Breast epithelium (tissue), 4 donors: ENCODE measurements at places on chromosomes 5 and 9. TPM values are rescaled to one million over a fixed set of nuclear protein-coding genes. Genes with fewer than 3 reads are reported as not detected.

DNA sequence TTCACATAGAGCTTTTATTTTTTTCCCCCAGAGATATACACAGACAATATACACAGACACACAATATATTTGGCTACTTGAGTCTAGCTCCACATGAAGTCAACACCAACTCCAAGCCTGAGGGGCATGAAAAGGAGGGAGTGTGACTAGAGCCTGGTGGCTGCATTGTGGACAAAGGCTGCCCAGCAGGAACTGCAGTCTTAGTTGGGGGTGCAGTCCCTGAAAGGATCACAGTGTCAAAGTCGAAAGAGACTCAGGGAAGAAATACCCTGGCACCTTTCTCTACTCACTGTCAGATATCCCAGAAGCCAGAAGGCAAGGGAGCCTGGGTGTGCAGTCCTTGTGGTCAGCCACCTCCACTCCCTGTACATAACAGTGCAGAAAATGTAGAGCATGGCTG lies 231.6 kb upstream of the RPS23 start:
- no peak for DNase-seq

DNA sequence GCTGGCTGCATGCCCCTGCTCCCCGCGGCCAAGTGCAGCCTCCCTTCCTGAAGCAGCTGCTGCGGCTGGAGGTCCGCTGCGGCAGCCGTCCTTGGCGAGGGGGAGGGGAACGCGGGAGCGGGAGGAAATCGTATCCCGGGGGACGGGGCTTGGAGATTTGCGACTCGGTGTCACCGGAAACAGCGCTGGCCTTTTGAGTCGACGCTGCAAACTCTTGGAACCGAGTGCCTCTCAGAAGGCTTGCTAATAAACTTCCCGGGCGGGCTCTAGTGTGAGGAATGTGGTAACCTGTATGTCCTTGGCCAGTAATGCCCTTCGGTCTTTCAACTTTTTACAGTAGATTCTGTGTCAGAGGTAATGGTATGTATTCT lies 82.7 kb downstream of the PTPDC1 start:
- no peak for DNase-seq

GRCh38 chr5:76021936-76022584 lies 61.1 kb upstream of the SV2C start:
- no peak for DNase-seq

DNA sequence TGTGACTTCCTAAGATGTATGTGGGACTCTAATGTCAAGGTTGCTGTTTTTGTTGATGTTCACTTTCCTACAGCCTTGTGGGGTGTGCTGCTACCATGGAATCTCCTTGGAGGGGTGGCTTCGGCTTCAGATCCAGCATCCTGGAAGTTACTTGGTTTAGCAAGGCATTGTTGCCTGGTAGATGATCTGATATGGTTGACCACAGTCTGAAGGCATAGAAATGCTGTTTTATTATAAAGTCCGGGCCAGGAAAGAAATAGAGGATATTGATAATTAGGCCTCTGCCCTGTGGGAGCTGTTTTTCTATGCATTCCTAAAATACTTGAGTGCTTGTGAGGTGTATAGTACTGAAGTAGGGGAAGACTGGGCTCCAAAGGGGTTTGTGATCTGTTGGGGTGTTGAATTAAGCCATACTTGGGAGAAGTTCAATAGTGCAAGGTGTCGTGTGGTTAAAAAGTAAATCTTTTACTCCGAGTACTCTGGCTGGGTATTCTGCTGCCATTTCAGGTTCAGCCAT lies 27.3 kb upstream of the CREBRF start:
- DNase-seq: no peak

- no peak for DNase-seq
These were observed 233.2 kb downstream of the SPATA31A1 start for GRCh38 chr9:39588500-39589137.

DNA sequence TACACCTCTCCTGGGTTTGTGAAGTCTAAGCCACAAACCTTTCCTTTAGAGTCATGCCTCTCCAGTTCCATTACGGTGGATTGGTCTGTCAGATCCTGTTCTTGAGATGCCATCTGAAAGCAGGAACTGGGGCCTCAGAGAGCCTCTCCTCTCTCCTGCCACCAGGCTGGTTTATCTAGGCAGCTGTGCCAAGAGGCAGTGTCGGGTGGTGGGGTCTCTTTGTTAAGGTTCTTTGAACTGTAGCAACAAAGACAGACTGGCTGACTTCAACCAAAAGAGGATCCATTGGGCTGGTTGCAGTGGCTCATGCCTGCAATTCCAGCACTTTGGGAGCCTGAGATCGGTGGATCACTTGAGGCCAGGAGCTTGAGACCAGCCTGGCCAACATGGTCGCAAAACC lies 66.0 kb upstream of the ANGPTL2 start:
- no peak for DNase-seq

The NPDC1 gene
- total RNA-seq: 63.9 TPM

The LCN9 gene
- 0.64 TPM for total RNA-seq

DNA sequence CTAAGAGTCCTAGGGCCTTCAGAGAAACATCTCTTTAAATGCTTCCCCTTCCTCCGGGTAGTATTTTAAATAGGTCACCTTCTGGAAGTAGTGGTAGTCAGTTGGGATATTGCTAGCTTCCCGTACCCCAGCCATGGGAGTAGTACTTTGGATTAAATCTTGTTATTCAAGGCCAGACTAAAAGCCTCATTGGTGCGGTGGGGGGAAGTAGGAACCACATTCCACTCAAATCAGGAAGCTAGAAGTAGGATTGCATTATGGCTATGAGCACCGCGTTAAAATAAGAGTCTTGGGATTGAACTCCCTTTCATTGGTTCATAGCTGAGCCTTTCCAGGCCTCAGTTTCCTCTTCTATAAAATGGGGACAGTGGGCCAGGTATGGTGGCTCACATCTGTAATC lies 6.7 kb downstream of the KCNIP1 start:
- DNase-seq: no peak

DNA sequence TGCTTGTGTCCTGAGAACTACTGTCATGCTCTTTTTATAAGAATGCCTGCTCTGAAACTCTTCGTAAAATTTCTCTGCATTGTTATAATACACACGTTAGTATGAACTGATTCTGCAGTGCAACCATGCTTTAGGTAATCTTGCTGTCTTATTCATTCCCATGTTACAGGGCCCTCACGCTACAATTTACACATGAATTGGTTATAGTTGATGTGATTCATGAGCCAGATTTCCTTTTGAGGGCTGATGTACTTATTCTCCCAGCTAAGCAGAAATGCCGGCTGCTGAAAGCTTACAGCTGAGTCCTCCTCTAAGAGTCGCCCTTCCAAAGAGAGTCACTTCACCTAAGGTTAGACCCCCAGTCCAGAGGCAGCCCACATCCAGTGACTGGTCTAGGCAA lies 233.5 kb upstream of the PCSK5 start:
- no peak for DNase-seq

The SPINK7 gene
- not detected for total RNA-seq

GRCh38 chr5:114324282-114324681 lies 37.6 kb upstream of the KCNN2 start:
- DNase-seq: no peak

The LYRM7 gene
- 15.8 TPM for total RNA-seq

GRCh38 chr5:134095887-134096589 lies 18.4 kb upstream of the TCF7 start:
- no peak for DNase-seq

GRCh38 chr9:126051446-126052130 lies 275.0 kb upstream of the MVB12B start:
- no peak for DNase-seq

GRCh38 chr5:74212336-74212735 lies 428.2 kb downstream of the ENC1 start:
- no peak for DNase-seq

- DNase-seq: no peak
These were observed 30.4 kb upstream of the NKX2-5 start for GRCh38 chr5:173265433-173265832.

The SPINK13 gene
- total RNA-seq: 0.48 TPM

The STING1 gene
- total RNA-seq: 39.0 TPM

The SPATA31A3 gene
- not detected for total RNA-seq

The FOXD1 gene
- not detected for total RNA-seq

- no peak for DNase-seq
These were observed 72.0 kb downstream of the ANKRD33B start for GRCh38 chr5:10635867-10636350.

GRCh38 chr5:170760113-170760512 lies 23.4 kb upstream of the GABRP start:
- no peak for DNase-seq

The TAF11L5 gene
- not detected for total RNA-seq

DNA sequence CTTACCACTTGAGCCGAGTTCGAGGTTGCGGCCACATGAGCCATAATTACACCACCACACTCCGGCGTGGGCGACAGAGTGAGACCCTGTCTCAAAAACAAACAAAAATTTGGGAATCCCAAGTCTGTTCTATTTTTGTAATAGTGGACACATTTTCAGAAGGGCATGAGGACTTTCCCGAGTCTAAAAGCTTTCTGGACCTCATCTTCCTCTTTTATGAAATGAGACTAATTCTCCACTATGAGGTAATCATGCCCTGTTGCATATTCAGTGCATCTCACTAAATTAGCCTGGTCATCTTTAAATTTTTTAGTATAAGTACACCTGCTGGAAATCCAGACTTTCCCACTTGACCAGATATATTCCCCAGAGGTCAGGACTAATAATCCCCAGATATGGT lies 55.7 kb downstream of the GGTA1 start:
- no peak for DNase-seq

DNA sequence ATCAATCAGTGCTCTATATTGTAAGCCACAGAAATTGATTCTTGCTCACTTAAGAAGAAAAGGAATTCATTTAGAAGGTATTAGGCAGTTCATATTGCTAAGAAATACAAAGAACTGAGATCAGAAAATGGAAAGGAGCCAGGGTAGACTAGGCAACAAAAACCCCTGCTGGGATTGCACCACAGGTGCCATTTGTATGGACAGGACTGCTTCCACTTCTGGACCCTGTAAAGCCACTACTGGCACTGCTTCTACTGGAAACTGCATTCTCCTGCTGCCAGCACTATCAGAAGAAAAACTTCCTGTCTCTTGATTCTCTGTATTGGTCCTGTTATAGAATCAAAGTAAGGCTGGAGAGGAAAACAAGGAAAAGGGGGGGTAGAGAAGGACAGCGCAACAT lies 45.9 kb downstream of the CERT1 start:
- no peak for DNase-seq

The ORM2 gene
- total RNA-seq: not detected

GRCh38 chr9:27851858-27852257 lies 278.6 kb upstream of the C9orf72 start:
- DNase-seq: no peak

The WWC1 gene
- total RNA-seq: 0.96 TPM

GRCh38 chr5:153641183-153641688 lies 150.8 kb downstream of the GRIA1 start:
- DNase-seq: no peak

DNA sequence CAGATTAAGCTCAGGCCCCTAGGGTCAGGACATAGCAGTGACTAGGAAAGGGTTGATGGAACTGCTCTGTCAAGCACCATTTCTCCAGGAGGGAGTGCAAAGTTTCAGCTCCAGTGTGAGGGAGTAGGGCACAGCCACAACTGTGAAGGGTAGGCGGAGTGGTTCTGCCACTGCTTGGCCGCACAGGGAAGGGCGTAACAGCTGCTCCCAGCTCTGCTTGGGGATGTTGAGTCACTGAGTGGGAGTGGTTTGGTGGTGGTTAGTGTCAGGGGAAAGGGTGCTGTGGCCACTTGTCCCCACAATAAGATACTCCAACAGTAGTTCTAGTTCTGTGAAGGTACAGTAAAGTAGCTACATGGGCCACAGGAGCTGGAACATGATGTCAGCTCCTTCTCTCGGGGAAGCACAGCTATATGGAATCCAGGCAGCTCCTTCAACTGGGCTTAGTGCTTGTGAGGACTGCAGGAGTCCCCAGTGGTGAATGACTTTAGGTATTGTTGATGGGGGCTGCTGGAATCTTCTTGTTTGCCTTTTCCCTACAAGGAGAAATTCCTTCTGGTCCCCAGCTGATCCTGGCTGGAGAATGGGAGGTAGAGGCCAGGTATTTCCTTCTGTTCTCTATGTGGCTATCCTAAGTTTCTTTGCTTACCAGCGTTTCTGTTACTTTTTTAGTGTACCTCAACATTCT lies 314.5 kb downstream of the SPATA31D1 start:
- DNase-seq: no peak

The OBP2A gene
- not detected for total RNA-seq

DNA sequence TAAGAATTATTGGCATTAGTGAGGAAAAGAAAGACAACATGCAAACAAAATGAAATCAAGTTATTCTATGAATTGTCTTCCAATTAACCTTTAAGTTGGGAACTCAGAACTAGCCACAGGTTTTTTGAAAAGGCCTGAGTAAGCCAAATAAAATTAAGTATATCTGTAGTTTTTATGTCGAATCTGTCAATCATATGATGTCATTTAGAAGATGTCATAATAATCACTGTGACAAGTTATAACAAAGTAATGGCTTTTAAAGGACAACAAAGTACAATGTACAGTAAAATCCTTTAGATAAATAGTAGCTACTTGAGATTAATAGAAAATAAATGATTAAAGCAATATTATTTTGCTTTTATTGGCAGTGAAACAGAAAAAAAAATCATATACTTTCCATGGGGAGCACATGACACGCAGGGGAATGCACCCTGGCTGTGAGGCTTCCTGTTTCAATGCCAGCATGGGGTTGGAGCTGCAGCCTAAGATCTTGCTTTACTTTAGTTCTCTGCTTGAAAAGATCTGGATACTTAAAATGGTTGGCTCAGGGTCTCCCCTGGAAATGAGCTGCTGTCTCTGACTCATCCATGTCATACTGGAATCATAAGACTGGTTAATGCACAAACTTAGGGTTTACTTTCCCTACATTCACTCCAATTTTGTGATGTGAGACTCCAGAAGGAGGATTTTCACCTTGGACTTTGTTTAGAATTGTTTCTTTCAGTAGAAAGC lies 284.3 kb downstream of the TAF11L14 start:
- no peak for DNase-seq

- DNase-seq: no peak
These were observed 171.8 kb upstream of the MVB12B start for GRCh38 chr9:126154869-126155268.

The IGFBPL1 gene
- not detected for total RNA-seq

The SLC1A1 gene
- total RNA-seq: 3.4 TPM
